ENCODE measurements at places on chromosomes 7 and 10.

DNA sequence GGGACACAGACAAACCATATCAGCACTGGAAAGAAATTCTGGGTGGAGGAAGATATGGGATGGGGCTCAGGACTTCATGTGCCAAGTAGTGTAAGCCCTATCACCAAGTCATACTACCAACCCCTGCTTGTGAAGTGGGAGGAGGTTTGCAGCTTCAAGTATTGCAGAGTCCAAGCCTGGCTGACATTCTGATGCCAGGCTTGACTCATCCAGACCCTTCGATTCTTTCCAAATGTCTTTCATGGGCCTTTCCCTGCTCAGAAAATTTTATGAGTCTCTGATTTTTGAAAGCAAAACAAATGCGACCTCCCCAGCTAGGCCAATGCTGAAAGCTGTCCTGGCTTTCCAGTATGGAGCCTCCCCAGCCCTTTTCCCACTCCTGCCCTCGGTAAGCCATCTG lies 45.1 kb upstream of the SMNDC1 start:
- DNase-seq = no peak

DNA sequence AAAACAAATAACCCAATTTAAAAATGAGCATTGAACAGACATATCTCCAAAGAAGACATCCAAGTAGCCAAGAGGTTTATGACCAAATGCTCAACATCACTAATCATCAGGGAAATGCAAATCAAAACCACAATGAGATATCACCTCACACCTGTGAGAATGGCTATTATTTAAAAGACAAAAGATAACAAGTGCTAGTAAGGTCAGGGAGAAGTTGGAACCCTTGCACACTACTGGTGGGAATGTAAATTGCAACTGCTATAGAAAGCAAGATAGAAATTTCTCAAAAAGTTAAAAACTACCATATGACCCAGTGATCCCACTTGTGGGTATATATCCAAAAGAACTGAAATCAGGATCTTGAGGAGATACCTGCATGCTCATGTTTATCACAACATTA lies 49.5 kb downstream of the SGMS1 start:
- DNase-seq = no peak

DNA sequence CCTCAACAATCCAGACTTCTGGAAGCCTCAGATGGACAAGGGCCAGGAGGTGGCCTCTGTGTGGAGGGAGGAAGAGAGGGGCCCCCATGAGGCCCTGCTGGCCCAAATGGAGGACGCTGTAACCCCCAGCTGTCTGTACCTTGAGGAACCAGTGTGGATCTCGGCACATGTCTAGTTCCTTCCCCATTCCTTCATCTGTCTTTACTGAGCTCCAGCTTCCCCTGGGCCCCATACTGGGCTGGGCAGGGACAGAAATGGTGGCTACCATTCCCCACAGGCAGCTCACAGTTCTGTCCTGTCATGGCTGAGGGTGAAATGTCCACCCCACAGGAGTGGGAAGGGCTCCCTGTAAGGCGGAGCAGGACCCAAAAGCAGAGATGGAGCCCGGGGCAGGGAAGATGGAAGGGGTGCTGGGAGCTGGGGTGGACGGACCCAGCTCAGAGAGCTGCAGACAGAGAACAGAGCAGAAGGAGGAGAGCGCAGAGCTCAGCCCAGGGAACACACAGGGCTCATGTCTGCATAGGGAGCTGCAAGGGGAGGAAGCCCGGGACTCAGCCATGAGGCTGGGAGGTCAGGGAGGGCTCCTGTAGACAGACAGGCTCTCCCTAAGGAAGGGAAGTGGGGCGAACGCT lies 22.8 kb downstream of the ANTXRL start:
- no peak for DNase-seq

DNA sequence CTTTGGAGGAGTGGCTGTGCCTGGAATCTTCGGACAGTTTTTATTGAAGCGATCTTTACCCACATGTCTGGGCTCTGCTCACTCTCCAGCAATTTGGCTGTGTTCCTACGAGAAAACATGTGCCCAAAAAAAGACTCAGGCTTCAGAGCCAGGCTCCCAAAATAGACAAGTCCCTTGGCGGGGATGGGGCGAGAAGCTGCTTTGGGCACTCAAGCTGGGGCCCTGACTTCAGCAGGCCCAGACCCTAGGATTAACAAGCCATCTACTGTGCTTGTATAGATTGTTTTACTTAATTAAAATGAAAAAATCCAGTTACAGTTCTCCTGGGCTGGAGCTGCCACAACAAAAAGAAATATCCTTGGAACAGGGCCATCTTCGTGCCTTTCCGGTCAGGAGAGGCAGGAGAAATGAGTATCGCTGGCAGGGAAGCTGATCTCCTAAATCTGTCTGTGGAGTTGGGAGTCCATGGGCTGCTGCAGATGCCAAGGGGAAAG lies 51.4 kb upstream of the PDCD4 start:
- DNase-seq = no peak
